Purkinje cell (primary cell): ENCODE measurements at places on chromosomes 7 and 10. TPM values are rescaled to one million over a fixed set of nuclear protein-coding genes. Genes with fewer than 3 reads are reported as not detected.

Gene ZNF789
- polyA plus RNA-seq, result 7.8 and 8.4 TPM in 2 replicates

Gene TUBAL3
- not detected in 2 replicates for polyA plus RNA-seq

Gene CHRM2
- polyA plus RNA-seq, result 0.87 TPM in 1 of 2 replicates, not detected in the other

Gene VTI1A
- 13.6 and 18.7 TPM in 2 replicates for polyA plus RNA-seq

Gene BTBD16
- 1.1 TPM in 1 of 2 replicates, not detected in the other for polyA plus RNA-seq

Gene CCDC3
- polyA plus RNA-seq, result 1.6 and 4.1 TPM in 2 replicates

Gene LIPM
- not detected in 2 replicates for polyA plus RNA-seq

Gene CPN1
- not detected in 2 replicates for polyA plus RNA-seq

Gene FKBP9
- polyA plus RNA-seq, result 87.0 and 97.6 TPM in 2 replicates

Gene SLC16A9
- polyA plus RNA-seq, result 1.8 and 2.5 TPM in 2 replicates

Gene NKX1-2
- 0.16 TPM in 1 of 2 replicates, not detected in the other for polyA plus RNA-seq

Gene CD36
- polyA plus RNA-seq, result 0.32 TPM in 1 of 2 replicates, not detected in the other

Gene CHCHD1
- polyA plus RNA-seq, result 107 and 110 TPM in 2 replicates

Gene FXYD4
- polyA plus RNA-seq, result not detected in 2 replicates

Gene ARHGAP22
- polyA plus RNA-seq, result 2.6 and 4.8 TPM in 2 replicates

Gene CAMK2B
- polyA plus RNA-seq, result 164 and 201 TPM in 2 replicates

Gene CRTAC1
- polyA plus RNA-seq, result 9.6 TPM in 1 of 2 replicates, not detected in the other

Gene GPRIN2
- polyA plus RNA-seq, result not detected in 2 replicates

Gene HHEX
- polyA plus RNA-seq, result 1.2 TPM in 1 of 2 replicates, not detected in the other

Gene TMEM140
- 0.22 TPM in 1 of 2 replicates, not detected in the other for polyA plus RNA-seq

Gene CPVL
- polyA plus RNA-seq, result not detected in 2 replicates

Gene MINDY3
- 85.8 and 93.5 TPM in 2 replicates for polyA plus RNA-seq

Gene MUC12
- polyA plus RNA-seq, result 1.5 TPM in 1 of 2 replicates, not detected in the other

Gene CLDN12
- 111 and 117 TPM in 2 replicates for polyA plus RNA-seq

Gene SPDYE5
- 0.25 and 1.9 TPM in 2 replicates for polyA plus RNA-seq

Gene TRPV6
- 2.3 TPM in 1 of 2 replicates, not detected in the other for polyA plus RNA-seq

Gene PPP1R3C
- 15.1 and 19.3 TPM in 2 replicates for polyA plus RNA-seq

Gene ALDH18A1
- polyA plus RNA-seq, result 9.2 and 10.9 TPM in 2 replicates

Gene KCNH2
- 4.1 and 6.4 TPM in 2 replicates for polyA plus RNA-seq

Gene SP8
- not detected in 2 replicates for polyA plus RNA-seq

Gene IPMK
- polyA plus RNA-seq, result 2.8 and 4.3 TPM in 2 replicates

Gene KIF5B
- polyA plus RNA-seq, result 47.9 and 52.2 TPM in 2 replicates

Gene ARMC3
- polyA plus RNA-seq, result 1.2 TPM in 1 of 2 replicates, not detected in the other

Gene CLDN4
- polyA plus RNA-seq, result not detected in 2 replicates

Gene RPA3
- polyA plus RNA-seq, result 168 and 197 TPM in 2 replicates

Gene ZNF467
- polyA plus RNA-seq, result 0.93 TPM in 1 of 2 replicates, not detected in the other

Gene PWWP2B
- 0.35 and 0.76 TPM in 2 replicates for polyA plus RNA-seq

Gene IQUB
- 0.34 and 2.9 TPM in 2 replicates for polyA plus RNA-seq

Gene SFMBT2
- 3.2 and 3.3 TPM in 2 replicates for polyA plus RNA-seq

Gene AGAP6
- polyA plus RNA-seq, result 2.5 and 4.2 TPM in 2 replicates

Gene TAS2R3
- not detected in 2 replicates for polyA plus RNA-seq

Gene ACSM6
- not detected in 2 replicates for polyA plus RNA-seq
